ENCODE measurements at places on chromosomes 2 and 18. TPM values are rescaled to one million over a fixed set of nuclear protein-coding genes. Genes with fewer than 3 reads are reported as not detected.

GRCh38 chr2:53437371-53437770 is 330.2 kb upstream of the CHAC2 start:
- no peak for DNase-seq
- no peaks in the 10 kb centered on the region for H3K36me3 ChIP-seq
- no peak overlapping the region for H3K4me3 ChIP-seq

GRCh38 chr18:62925031-62925688 is 209.8 kb downstream of the PHLPP1 start:
- no peaks in the 10 kb centered on the region for H3K4me1 ChIP-seq
- no peaks in the 10 kb centered on the region for H3K36me3 ChIP-seq
- H3K27ac ChIP-seq = no peak overlapping the region
- DNase-seq = no peak

GRCh38 chr2:26855466-26855865 is 7.5 kb downstream of the DPYSL5 start:
- H3K27ac ChIP-seq = no peak overlapping the region
- no peak overlapping the region for H3K4me3 ChIP-seq
- H3K36me3 ChIP-seq = no peaks in the 10 kb centered on the region

DNA sequence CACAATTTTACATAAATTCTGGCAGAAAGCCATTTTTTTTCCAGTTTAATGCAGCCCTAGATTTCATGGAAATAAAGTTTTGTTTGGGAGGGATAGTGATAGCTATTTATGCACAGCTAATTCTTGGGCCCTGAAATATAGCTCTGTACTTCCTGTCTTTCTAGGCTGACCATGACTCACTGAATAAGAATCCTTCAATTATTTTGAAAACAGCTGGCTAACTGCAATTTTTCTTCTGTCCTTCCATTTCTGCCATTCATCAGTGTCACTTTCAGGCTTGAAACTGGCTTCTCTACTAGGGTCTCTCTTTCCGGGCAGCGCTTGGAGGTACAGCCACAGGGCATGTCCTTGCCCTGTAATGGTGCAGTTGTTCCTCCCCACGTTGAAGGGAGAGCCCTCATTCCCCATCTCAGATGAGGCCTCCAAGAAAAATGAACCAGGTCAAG is 97.1 kb upstream of the TMEM178A start:
- no peak overlapping the region for H3K27ac ChIP-seq
- no peaks in the 10 kb centered on the region for H3K27me3 ChIP-seq
- DNase-seq = no peak

- no peaks in the 10 kb centered on the region for H3K4me1 ChIP-seq
- no peaks in the 10 kb centered on the region for H3K36me3 ChIP-seq
- H3K27me3 ChIP-seq = no peaks in the 10 kb centered on the region
- DNase-seq = no peak
- no peak overlapping the region for H3K4me3 ChIP-seq
- no peak overlapping the region for H3K27ac ChIP-seq
Observed at GRCh38 chr18:43952398-43952797, 675.1 kb upstream of the SYT4 start.

GKN2 gene
- total RNA-seq = not detected

Measured in tibial nerve (tissue), 4 donors.